Progenitor cell of endocrine pancreas (in vitro differentiated cells): ENCODE measurements at places on chromosomes 7 and 10. TPM values are rescaled to one million over a fixed set of nuclear protein-coding genes. Genes with fewer than 3 reads are reported as not detected.
A peak's percentile ranks its signal among the peaks of the same experiment; 100 is the strongest.

- no peak for DNase-seq
Measured at GRCh38 chr7:44184206-44184872, 4.9 kb downstream of the GCK start.

DNA sequence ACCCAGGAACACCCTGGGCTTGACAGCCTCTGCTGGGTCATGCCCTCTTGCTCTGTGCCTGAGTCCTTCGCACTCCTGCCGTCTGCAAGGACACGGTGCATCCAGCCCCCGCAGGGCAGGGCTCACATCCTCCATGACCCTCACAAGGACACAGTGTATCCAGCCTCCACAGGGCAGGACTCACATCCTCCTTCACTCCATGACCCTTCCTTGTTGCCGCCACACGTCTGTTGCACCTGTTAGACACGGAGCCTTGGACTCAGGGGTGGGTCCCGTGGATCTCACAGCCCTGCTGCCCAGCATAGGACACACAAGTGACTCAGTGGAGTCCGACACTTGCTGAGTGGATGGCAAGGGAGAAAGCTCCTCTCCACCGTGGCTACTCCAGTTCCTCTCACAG is 500.8 kb downstream of the DNAJB6 start:
- DNase-seq = no peak

- DNase-seq = peak; percentile 19
Measured at GRCh38 chr7:114922652-114923402, 933 bp downstream of the MDFIC start.

DNA sequence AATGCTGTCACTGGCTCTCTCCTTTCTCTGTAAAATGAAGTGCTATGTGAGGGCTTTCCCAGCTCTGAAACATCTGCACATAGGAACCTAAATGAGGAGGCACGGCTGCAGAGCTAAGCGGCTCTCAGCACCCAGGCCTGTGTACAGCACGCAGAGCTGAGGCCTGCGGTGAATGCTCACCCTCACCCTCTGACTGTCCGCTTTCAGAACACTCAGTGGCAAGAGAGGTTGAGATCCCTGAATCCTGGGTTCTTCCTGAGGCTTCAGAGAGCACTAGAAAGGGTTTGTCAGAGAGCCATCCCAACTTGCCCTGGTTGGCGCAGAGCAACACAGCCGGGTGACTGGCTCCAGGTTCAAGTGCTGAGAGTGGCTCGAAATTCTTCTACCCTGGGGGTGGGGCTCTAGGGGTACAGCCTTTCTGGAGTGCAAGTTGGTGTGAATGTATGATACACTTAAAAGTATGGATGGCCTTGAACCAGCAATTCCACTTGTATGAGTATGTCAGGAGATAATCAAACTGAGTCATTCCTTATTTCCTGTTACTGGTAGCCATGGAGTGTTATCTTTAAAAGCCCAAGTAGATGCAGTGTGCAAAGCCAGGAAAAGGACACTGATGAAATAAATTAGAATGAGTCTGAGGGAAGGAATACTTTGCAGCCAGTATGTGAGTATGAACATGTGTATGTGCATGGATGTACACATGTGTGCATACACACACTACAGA is 1.7 kb upstream of the CCDC201 start:
- no peak for DNase-seq

DNA sequence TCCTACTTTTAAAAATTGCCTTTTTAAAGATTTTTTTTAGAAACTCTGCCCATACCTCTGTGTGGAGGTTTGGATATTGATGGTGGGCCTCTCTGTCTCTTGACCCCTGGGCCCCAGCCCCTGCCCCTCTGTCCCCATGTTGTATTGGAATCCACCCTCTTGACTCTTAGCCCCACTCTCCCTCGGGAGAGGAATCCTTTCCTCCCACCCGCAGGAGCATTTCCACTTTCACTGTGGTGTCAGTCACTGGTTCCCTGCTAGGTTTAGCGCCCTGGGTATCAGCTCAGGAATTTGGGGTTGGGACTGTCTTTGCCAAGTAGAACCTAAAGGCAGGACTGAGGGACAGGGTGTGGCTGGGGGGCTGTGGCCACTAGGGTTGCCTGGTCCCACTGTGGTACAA is 10.1 kb downstream of the PFKFB3 start:
- no peak for DNase-seq

GRCh38 chr7:74334030-74334429 is 44.8 kb downstream of the CLIP2 start:
- DNase-seq = no peak

GRCh38 chr7:18940593-18941134 is 176.8 kb downstream of the TWIST1 start:
- no peak for DNase-seq

DNA sequence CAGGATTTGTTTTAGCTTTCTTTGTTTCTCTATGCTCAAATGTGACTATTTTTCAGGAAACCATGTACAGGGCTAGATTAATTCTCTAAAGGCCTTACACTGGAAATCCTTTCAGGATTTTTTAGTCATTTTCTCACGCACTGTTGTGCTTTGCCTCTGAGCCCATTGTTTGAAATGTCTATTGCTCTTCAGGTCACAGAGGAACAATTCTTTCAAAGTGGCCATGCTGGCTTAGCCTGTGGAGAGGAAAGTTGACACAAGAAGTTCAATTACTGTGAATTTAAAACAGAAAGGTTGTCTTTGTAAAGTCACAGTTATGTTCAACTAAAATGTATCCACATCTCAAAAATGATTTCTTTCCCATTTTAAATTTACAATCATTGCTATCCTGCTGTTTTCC is 1071.7 kb upstream of the POT1 start:
- DNase-seq = no peak

DNA sequence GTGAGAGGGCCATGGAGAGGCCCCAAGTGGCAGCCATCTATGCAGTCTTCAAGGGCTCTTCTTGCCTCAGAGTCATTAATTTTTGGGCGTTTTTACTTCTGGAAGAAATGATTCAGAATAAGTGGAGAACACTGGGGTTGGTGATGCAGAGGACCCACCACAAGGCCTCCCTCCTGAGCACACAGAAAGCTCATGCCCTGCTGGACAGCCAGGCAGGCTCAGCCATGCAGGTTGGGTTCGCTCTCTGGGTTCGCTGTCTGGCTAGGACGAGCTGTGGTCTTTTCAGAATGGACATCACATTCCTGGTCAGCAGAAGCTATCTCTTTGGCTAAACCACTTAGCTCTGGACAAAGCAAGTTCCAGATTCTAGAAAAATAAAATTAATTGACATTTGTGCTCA is 480.8 kb downstream of the RPS24 start:
- no peak for DNase-seq

GRCh38 chr10:13560597-13560996 is 26.2 kb upstream of the PRPF18 start:
- DNase-seq = no peak

DNA sequence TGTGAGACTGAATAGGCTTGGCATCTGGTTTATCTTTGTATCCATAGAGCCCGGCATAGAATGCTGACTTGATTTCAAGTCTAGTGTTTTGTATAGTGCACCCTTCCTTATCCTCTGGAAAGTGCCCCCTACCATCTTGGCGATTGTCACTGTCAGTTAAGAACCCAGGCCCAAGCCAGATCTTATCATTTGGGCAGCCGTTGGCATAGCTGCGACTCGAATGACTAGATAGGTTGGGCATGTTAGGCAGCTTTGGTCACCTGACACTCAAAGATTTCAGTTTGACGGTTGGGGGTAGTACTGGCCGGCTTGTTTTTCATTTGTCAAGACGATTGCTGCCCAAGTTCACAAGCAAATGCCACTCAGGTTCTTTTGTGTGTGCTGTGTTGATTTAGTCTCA is 6.6 kb downstream of the NIPSNAP2 start:
- no peak for DNase-seq

DNA sequence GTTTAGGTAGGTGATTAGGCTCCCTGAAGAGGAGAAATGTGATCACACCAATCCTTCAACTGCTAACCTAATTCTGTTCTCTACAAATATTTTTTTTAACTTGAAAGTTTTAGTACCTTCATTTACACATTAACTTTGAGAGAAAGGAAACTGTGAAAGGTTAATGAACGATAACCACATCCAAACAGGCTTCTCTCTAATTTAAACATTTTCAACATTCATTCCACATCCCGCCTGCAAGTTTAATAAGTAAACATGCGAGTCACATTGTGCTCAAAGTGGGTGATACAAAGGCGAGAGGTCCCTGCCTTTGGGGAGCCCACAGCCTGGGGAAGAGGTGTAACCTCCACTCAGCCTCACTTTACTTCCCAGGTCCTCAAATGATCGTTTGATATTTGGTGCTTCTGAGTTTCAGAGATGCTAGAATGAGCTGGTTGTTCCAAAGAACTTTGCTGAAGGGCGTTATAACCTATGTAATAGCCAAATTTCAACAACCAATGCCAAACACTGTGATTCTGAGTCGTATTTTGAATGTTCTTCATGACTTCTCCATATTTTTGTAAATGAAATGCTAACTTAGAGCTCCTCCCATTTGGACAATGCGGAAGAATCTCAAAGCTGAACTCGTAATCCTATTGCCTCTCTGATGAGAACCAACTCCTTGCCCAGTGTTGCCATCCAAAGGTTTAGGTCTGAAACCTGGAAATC is 47.5 kb downstream of the DENND2A start:
- no peak for DNase-seq

DNA sequence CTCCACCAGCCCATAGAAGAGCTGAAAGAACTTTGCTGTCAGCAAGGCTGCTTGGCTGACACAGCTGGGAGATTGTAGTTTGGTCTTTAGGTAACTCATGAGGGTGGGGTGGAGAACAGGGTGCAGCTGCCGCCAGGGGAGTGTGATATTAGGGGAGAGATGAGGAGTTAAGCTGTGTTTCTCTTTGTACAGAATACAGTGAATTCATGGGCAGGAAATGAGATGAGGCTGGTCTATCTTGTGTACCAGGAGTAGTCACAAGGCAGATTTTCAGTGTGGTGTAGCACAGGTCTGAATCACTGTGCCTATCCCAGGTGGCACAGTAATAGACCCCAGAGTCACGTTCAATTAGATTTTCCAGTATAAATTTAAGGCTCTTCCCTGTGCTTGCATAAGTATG is 56.6 kb upstream of the TARP start:
- DNase-seq = no peak

DNA sequence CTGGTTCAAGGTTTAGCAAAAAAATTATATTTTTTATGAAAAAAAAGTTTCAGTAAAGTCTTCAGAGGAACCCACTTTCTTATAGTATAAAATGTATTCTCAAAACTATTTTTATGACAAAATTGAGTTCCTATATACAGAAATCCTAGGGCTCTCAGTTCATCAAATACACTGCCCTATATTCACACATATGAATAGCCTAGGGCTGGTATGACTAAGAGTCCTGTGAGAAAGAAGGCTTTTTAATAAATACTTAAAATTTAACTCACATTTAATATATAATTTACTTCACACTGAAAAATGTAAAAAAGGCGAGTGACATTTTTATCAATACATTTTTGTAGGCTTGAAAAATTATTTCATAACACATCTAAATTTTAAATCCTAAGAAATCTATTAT is 16.6 kb downstream of the CHCHD3 start:
- DNase-seq = no peak

GRCh38 chr10:89431977-89432376 is 17.6 kb downstream of the IFIT5 start:
- DNase-seq = no peak

DNA sequence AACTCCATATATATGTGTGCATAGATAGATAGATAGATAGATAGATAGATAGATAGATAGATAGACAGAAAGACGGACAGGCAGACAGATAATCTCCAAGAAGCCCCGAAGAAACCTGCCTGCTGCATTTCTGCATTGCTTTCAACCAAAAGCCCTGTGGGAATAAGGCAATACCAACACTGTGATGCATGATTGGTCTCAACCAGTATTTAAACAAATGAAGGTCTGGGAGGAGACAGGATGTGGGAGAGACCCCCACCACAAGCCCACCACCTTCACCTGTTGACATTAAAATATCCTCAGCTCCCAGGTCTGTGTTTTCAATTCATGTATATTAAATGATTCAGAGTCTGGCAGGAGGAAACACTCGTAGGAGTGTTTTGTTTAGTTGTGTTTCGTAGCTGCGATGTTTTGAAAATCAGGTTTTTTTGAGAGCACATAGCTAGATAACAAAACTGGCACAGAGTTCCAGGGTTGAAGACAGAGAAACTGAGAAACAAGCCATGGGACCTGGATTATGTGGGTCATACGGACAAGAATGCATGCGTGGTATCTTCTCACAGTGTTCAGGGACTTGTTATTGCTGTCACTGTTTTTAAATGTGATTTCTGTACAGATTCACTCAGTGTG is 200.7 kb upstream of the AHR start:
- no peak for DNase-seq

DNA sequence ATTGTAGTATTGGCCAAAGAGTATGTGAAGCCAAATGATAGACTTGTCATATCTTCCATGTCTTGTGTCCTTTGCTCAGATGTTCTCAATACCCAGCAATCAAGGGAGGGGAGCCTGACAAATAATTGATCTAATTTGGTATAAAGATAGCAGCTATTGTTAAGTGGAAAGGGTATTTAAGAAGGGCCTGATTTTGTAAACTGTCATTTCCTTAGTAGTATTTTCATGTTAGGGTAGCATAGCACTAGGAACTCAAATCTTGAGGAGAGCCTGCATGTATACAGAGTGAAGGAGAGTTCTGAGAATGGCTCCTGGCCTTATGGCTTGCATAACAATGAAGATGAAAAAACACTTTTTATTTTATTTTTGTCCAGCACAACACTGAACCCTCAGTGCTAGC is 53.1 kb downstream of the GNAI1 start:
- DNase-seq = no peak

DNA sequence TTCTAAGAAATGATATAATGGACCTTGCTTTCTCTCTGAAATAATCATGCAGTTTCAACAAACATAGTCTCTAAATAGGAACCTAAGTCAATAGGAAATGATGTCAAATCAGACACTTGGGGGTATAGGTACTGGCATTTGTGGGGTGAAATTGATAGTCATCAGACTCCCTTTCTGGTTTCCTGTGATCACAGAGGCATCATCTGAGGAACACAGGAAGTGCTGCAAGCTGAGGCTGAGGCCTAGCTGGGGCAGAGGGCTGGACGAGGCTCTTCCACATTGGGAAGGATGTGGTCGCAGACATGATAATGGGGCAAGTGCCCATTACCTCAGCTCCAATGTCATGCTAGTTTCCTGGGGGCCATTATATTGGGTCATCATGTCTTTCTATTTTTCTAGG is 33.5 kb upstream of the TARP start:
- no peak for DNase-seq

The FGFR2 gene
- 146 and 149 TPM in 2 replicates for total RNA-seq

The TSPAN33 gene
- 22.2 and 24.5 TPM in 2 replicates for total RNA-seq

The MNX1 gene
- total RNA-seq = 86.5 and 103 TPM in 2 replicates

The NPSR1 gene
- total RNA-seq = not detected in 2 replicates

The IQUB gene
- 2.0 and 2.5 TPM in 2 replicates for total RNA-seq
